ENCODE measurements at places on chromosomes 3 and 15.
A peak's percentile ranks its signal among the peaks of the same experiment; 100 is the strongest.

DNA sequence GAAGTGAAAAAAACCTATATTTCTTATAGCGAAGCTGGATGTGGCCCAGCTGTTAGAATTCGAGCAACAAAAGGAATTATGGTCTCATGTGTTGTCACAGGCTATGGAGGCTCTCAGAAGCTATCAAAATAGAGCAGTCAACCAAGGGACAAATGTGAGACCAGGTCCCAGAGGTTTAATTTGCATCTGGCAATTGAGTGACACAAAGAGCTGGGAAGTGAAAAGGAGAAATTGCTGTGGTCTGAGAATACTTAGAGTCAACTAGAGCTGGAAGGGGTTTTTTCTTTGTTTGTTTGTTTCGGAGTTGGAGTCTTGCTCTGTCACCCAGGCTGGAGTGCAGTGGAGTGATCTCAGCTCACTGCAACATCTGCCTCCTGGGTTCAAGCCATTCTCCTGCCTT is 61.3 kb upstream of the SMAD3 start:
- DNase-seq, result no peak

- peak; percentile 9 for DNase-seq
Measured at GRCh38 chr3:56980798-56981390, 79.6 kb upstream of the SPATA12 start.

GRCh38 chr3:136937175-136937574 is 20.6 kb upstream of the IL20RB start:
- no peak for DNase-seq

DNA sequence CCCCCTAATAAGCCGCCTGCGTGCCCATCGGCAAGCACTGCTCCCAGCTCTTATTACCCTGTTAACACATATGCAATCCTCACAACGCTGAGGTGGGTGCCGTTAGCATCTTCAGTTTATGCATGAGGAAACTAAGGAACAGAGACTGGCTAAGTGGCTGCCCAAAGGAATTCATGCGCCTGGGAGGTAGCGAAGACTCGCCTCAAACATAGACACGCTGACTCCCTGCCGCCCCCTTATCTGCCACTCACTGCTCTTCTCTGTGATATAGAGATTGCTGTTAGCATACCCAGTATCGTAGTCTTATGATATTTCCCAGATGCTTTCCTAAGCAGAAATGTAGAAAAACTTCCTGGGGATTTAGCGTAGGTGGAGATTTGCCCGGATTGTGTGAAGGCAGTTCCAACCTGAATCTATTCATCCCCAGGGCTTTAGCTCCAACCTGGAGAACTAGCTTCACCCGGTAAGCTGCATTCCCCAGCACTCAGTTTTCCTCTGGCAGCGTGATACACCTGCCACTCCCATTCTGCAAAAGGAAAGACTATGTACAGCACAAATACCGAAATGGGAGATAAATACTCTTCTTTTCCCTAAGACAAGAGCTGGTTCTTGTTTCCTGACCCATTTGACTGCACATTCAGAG is 23.7 kb upstream of the CD47 start:
- DNase-seq, result no peak

DNA sequence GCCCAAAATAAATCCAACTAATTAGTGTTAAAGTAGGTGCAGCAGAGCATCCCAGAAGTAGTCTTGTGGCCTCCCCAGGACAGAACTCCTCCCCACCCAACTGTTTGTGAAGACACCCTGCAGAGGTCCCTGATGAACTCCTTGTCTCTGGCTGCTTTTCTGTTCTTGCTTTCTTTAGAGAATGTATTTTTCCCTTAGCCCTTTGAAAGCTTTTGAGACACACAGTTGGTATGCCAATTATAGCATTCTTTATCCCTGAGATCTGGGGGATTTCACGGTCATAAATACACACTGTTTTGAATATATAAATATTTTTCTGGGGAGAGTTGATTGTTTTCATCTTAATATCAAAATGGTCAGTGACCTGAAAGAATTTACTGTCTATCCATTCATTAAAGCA is 9.8 kb downstream of the TFG start:
- no peak for DNase-seq

- DNase-seq, result no peak
Measured at GRCh38 chr3:181383760-181384159, 328.0 kb upstream of the SOX2 start.

DNA sequence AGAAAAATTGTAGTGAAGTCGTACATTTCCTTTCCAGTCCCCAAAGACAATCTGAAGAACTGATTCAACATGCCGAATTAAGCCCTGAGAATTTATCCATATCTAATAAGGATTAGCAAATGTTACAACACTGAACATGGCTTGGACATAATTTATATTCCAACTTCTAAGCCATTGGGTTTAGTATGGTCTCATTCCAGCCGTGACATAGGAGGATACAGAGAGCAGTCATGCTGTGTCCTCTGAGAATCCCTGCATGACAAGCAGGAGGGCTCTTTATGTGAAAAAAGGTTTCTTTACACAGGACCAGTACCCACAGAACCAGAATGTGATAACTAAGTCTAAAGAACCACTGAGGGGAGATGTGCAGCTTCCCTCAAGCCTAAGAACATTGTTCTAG is 231.9 kb upstream of the WNT5A start:
- no peak for DNase-seq

GRCh38 chr3:24299246-24299805 is 195.3 kb downstream of the THRB start:
- no peak for DNase-seq

All from stimulated activated CD8-positive, alpha-beta memory T cell treated with anti-CD3 and anti-CD28 coated beads, Interleukin-15, amount 100 ng/mL, for 4 hours (primary cell).